Stimulated activated CD4-positive, alpha-beta T cell treated with anti-CD3 and anti-CD28 coated beads, Interleukin-1b, Interleukin-23, amount 100 ng/mL, for 1 hour (primary cell): ENCODE measurements at places on chromosomes 5 and 9.

DNA sequence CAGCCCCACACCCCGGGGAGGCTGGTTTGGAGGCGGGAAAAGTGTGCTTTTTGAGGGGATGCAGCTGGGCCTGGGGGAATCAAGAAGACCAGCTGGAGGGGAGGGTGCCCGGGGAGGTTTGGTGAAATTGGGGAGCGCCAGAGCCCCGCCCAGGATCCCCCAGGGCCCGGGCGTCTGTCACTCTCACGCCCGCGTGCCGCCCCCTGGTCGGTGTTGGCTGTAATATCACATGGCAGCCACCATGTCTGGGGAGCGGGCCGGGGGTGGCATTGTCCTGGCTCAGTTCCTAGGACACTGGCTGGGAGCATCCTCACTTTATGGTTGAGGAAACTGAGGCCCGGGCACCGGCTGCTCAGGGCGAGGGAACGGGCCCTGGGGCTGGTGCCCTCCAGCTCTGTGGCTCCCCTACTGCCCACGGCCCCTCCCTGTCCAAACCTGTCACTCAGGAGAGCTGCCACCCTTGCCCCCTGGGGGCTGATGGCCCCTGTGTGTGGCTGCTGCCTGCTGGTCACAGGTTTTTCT, 27.5 kb downstream of the ASS1 start:
- DNase-seq: no peak

GRCh38 chr5:93930098-93930497, 188.7 kb upstream of the POU5F2 start:
- no peak for DNase-seq

GRCh38 chr9:79989079-79989478, 417.3 kb downstream of the TLE4 start:
- no peak for DNase-seq

DNA sequence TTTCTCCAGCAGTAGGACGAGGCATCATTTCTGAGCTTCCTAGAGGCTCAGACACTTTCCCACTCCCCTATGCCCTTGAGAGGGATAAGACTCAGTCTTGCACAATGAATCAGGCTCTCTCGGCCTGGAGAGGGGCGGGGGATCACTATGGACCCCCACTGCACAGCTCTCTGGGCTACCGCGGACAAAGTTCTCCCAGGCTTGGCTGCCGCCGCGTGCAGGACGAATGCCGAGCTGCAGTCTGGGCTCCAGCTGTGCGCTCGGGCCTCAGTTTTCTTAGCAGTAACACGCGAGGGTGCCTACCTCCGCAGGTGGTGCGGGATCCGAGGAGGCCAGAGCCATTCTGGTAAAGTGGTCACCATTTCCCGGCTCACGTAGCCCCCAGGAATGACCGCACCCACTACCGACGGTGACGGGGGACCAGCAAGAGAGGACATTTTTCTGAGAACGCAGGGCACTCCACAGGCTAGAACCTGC, 3.4 kb upstream of the MYORG start:
- no peak for DNase-seq

DNA sequence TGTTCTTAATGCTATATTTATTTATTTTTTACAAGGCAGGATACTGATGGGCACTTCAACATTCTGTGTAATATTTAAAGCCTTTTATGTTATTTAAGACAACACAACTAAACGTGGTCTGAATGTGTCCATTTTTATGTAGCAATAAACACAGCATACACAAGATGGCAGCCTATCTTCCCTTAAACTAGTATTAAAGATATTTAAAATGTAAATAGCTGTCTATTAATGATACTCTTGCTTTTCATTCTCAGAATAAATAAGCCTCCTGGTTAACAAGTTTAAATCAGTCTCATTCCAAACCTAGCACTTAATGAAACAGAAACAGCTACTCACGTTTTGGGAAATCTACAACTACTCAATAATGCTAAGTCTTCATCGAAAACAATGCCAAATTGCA, 315.7 kb downstream of the MCTP1 start:
- DNase-seq: no peak
